ENCODE measurements at places on chromosomes 5 and 9.

DNA sequence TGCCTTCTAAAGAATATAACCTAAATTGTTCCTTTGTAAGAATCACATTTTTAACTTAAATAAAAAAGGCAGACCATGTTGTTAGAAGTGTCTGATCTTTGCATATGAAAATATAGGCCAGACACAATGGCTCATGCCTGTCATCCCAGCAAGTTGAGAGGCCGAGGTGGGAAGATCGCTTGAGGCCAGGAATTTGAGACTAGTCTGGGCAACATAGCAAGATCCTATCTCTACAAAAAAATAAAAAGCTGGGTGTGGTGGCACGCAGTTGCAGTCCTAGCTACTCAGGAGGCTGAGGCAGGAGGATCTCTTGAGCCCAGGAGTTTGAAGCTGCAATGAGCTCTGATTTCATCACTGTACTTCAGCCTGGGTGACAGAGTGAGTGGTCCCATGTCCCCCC lies 37.3 kb downstream of the TRIO start:
- DNase-seq, result no peak

DNA sequence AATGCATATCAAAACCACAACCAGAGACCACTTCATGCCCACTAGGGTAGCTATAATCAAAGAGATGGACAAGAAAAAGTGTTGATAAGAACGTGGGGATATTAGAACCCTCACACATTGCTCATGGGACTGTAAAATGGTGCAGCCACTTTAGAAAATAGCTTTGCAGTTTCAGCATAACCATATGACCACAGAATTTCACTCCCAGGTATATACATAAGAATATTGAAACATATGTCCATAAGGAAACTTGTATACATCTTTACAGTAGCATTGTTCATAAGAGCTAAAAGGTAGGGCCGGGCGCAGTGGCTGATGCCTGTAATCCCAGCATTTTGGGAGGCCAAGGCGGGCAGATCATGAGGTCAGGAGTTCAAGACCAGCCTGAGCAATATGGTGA lies 56.4 kb downstream of the S1PR3 start:
- no peak for DNase-seq

GRCh38 chr5:139882316-139882715 lies 86.7 kb downstream of the PSD2 start:
- no peak for DNase-seq

GRCh38 chr5:178296066-178296465 lies 63.5 kb upstream of the PHYKPL start:
- no peak for DNase-seq

DNA sequence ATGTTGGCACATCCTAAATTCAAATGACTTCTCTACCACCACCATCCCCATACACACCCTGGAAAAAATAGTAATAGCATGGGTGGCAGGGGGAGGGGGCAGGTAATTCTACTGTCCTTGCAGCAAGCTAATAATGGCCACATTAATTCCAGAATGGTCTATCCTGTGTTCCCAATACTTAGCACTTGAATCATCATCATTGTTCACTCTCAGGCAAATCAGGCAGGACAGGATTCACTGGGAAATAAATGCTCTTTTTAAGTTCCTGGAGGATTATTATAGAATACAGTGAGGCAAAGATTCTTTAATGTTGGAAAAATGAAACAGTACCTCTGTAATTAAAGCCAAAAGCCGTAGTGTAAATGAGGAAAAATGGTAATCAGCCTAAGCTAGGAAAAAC lies 254.5 kb downstream of the ARRDC3 start:
- DNase-seq, result no peak

DNA sequence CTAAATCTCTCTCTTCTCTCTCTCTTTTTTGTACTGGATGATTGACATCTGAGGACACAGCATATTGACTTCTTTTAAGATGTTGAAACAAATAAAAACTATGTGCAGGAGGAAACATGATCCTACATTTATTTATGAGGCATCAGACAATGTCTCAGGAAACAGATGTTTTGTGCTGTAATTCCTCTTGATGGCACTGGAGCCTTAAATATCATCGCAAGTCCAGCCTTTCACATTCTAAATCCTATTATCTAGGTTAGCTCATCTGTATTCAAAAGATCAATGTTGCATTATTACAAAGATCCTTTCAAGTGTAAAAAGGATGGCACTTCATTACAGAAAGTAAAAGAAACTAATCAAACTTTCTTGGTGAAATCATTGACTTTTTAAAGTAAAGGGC lies 63.9 kb downstream of the MAT2B start:
- DNase-seq, result no peak

DNA sequence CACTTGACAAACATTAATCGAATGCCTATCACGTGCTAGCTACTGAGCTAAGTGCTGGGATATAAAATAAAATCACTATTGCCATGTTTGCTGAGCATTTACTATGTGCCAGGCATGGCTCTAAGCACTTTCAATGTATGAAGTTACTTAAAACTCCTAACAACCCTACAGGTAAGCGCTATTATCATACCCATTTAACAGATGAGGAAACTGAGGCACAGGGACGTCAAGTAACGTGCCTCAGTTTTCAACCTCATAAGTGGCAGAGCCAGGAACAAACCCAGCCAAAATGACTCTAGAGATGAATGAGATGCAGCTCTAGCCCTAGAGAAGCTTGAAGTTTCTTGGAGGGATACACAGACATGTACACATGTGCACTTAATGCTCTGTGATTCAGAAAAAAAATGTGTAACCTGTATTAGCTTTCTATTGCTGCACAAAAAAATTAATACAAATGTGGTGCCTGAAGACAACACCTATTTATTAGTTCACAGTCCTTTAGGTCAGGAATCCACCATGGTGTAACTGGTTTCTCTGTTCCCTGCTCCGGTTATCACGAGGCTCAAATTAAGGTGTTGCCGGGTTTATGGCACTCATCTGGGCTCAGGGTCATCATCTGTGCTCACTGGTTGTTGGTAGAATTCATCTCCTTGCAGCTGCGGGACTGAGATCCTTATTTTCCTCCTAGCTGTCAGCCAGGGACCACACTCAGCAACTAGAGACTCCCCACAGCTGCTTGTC lies 33.7 kb downstream of the TTLL11 start:
- DNase-seq, result no peak

GRCh38 chr9:131837316-131837715 lies 97.4 kb upstream of the RAPGEF1 start:
- no peak for DNase-seq

Measured in effector memory CD4-positive, alpha-beta T cell (primary cell).